ENCODE measurements at places on chromosomes 1 and 21.

- no peak for DNase-seq
Observed at GRCh38 chr1:44032170-44032790, 1.0 kb upstream of the SLC6A9 start.

DNA sequence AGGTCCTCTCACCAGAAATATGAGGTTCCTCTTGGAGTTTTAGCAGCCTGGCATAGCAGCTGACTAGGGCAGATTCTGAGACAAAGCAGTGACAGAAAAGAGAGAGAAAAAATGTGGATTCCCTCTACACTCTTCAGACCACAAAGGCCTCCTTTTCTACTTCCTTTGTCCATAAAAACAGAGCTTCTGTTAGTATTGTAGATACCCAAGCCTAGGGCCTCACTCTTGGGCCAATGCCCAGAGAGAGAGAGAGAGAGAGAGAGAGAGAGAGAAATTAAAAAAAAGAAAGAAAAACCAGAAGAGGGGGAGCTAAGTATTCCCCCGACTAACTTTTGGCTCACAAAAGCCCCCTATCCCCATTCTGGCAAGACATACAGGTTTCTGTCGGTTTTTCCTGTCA is 2.4 kb upstream of the ZRANB2 start:
- DNase-seq: no peak

GRCh38 chr1:214452152-214452784 is 99.1 kb downstream of the PTPN14 start:
- no peak for DNase-seq

DNA sequence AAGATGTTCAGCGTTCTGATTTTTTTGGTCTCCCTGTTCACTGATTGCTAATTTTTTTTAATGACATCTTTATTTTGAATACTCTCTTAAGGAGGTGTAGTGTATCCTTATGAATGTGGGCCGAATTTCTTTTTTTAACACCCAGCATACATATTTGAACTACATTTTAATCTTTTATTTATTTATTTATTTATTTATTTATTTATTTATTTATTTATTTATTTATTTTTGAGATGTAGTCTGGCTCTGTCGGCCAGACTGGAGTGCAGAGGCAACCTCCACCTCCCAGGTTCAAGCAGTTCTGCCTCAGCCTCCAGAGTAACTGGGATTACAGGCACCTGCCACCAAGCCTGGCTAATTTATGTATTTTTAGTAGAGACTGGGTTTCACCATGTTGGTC is 15.1 kb downstream of the ZBTB8A start:
- no peak for DNase-seq

GRCh38 chr1:34356853-34357252 is 180.1 kb downstream of the C1orf94 start:
- no peak for DNase-seq

DNA sequence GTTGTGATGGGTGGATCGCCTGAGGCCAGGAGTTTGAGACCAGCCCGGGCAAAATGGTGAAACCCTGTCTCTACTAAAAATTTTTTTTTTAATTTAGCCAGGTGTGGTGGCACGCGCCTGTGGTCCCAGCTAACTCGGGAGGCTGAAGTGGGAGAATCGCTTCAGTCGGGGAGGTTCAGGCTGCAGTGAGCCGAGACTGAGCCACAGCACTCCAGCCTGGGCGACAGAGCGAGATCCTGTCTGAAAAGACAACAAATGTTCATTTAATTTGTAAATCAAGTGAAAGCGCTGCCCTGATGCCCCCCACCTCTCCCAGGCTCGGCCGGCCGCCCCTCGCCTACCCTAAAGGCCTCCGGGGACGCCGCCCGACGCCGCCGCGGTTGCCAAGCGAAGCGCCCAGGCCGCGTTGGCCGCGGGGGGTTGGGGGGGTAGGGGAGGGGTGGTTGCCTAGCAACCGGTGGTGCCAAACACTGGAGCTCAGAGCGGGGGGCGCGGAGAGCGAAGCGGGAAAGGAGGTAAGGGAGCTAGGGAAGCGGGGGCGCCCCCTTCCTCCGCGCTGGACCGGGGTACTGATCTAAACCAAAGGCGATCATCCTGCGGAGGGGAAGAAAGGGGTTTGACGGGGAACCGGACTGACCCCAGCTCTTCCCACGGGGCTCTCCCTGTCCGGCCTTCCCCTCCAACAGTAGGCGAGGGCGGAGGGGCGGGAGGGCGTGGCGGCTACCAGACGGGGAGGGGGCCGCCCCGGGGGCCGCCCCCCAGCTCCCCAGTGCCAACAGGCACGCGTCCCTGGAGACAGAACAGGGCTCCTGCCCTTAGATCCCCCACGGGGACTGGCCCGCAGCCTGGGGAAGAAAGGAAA is at the start of gene TEKT2:
TSS of gene TEKT2 (plus strand) at position 460 of the 862 bp plus-strand sequence. CDS start 828 bp downstream, outside the sequence.
- no peak for DNase-seq
